HCT116 (cell line): ENCODE measurements at places on chromosomes 3 and 15. TPM values are rescaled to one million over a fixed set of nuclear protein-coding genes. Genes with fewer than 3 reads are reported as not detected.

- H3K36me3 ChIP-seq = no peaks in the 10 kb centered on the region
- no peak for DNase-seq
- no peaks in the 10 kb centered on the region for H3K27me3 ChIP-seq
Observed at GRCh38 chr15:58631319-58631718, 118.2 kb downstream of the ADAM10 start.

- H3K4me3 ChIP-seq = no peak overlapping the region
- no peaks in the 10 kb centered on the region for H3K4me1 ChIP-seq
- no peak for DNase-seq
- H3K36me3 ChIP-seq = no peaks in the 10 kb centered on the region
- H3K27ac ChIP-seq = no peak overlapping the region
Observed at GRCh38 chr3:61861410-61861809, 300.0 kb downstream of the PTPRG start.

GRCh38 chr15:58497046-58497785 lies 65.4 kb downstream of the LIPC start:
- H3K27me3 ChIP-seq = no peaks in the 10 kb centered on the region
- no peak overlapping the region for H3K4me3 ChIP-seq
- DNase-seq = no peak
- H3K4me1 ChIP-seq = no peaks in the 10 kb centered on the region

DNA sequence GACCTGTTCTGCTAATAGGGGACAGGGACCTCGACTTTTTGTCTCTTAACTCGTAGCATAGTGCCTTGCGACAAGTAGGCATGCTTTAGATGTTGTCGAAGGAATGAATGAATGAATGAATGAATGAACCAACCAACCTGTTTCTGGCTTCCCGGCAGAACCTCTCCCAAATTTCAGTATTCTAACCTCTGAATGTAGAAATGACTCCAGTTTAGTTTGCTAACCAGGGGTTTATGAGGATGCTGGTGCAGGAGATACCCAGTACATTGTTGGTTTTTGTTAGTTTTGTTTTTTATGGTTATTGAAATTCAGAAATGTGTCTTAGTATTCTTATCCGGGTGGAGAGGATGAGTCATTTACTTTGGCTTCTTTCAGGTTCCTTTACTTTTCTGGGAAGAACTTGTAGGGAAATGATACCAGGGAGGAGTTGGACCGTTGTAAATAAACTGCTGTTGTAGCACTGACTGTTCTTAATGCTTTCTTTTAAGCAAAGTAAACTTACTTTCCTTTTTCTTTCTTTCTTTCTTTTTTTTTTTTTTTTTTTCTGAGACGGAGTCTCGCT lies 29.6 kb upstream of the EHHADH start:
- peaks cover 21% of the 10 kb centered on the region for H3K4me1 ChIP-seq
- peak overlapping the region; percentile 85 for H3K4me3 ChIP-seq
- no peaks in the 10 kb centered on the region for H3K36me3 ChIP-seq
- no peaks in the 10 kb centered on the region for H3K27me3 ChIP-seq
- peak overlapping the region; percentile 44 for H3K27ac ChIP-seq

DNA sequence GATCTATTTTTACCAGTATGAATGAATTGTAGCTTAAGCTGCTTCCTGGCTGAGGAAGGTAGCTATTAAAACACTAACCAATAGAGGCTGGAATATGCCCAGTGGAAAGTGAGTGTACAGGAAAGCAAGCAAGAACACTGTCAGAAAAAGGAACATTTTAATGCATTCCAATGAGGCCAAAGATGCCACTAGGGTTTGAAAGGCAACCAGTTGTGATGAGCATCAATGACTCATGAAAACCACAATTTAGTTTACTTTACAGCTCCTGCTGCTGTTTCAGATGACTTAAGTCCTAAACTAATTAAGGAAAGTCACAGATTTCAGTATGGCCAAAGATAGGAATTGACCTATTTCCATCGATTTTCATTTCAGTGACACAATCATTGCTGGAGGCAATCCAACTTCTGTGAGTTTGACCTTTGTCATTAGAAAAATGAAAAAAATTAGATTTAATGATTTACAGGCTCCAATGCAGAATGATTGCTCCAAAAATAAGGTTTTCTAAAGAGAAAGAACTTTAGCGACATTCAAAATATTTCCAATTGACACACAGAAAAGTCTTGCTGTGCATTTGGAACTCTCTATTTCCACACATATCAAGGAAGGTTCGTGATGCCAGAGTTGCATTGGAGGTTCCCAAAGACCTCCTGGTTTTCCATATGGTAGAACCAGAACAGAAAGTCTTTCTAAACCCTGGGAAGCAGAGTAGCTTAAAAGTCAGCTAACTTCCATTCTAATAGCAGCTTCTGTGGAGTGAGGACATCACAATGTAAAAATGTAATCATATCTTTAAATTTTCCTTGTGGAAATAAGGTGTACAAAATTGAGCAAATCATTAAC lies 103.0 kb downstream of the SUCNR1 start:
- H3K4me1 ChIP-seq = peaks cover 53% of the 10 kb centered on the region
- peak; percentile 94 for DNase-seq
- no peak overlapping the region for H3K4me3 ChIP-seq
- 0 out of 2 replicates have a peak, but pooled peaks cover 5% of the 10 kb centered on the region for H3K36me3 ChIP-seq
- H3K27me3 ChIP-seq = no peaks in the 10 kb centered on the region
- peak overlapping the region; percentile 92 for H3K27ac ChIP-seq

- no peak for DNase-seq
- H3K27ac ChIP-seq = no peak overlapping the region
- H3K4me3 ChIP-seq = no peak overlapping the region
- no peaks in the 10 kb centered on the region for H3K36me3 ChIP-seq
Observed at GRCh38 chr3:13045904-13046568, 27.2 kb downstream of the IQSEC1 start.

DNA sequence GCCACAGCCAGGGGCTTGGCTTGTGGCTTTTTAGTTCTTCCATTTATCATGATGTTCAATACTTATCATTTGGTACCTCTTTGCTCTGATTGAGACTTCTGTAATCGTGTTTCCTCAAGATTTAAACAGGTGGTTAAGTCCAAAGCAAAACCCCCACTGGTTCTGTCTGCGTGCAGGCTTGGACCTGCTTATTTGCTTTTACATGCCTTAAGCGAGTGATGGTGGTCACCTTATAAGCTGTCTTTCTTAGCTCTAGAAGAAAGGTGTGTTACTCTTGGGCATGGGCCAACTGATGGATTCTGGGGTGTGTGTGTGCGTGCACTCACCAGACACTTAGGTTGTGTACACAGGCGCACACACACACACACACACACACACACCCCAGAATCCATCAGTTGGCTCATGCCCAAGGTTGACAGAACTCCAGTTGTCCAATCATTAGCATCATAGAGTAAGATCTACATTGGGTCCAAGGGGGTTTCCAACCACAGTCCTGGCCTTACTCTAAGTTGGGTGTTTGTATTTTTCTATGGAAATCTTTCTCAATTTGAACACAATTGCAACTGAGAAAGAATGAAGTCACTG lies 1.2 kb downstream of the MYZAP start:
- no peaks in the 10 kb centered on the region for H3K27me3 ChIP-seq
- no peaks in the 10 kb centered on the region for H3K36me3 ChIP-seq
- H3K27ac ChIP-seq = no peak overlapping the region
- no peak overlapping the region for H3K4me3 ChIP-seq

GRCh38 chr3:59135096-59135495 lies 85.3 kb upstream of the CFAP20DC start:
- no peaks in the 10 kb centered on the region for H3K27me3 ChIP-seq
- no peak overlapping the region for H3K4me3 ChIP-seq
- no peaks in the 10 kb centered on the region for H3K4me1 ChIP-seq
- no peak overlapping the region for H3K27ac ChIP-seq
- H3K36me3 ChIP-seq = no peaks in the 10 kb centered on the region

GRCh38 chr3:57382933-57383332 lies 90.4 kb upstream of the ASB14 start:
- H3K27ac ChIP-seq = no peak overlapping the region
- H3K4me3 ChIP-seq = no peak overlapping the region
- H3K27me3 ChIP-seq = no peaks in the 10 kb centered on the region
- H3K4me1 ChIP-seq = no peaks in the 10 kb centered on the region
- no peak for DNase-seq
- no peaks in the 10 kb centered on the region for H3K36me3 ChIP-seq

GRCh38 chr3:143288944-143289343 lies 169.4 kb downstream of the CHST2 start:
- DNase-seq = no peak
- H3K4me3 ChIP-seq = no peak overlapping the region
- peaks cover 4% of the 10 kb centered on the region; the same call in 1 of the 2 replicates for H3K4me1 ChIP-seq
- no peaks in the 10 kb centered on the region for H3K36me3 ChIP-seq

GRCh38 chr3:155948476-155948875 lies 78.0 kb downstream of the GMPS start:
- H3K27ac ChIP-seq = no peak overlapping the region
- no peaks in the 10 kb centered on the region for H3K36me3 ChIP-seq
- no peaks in the 10 kb centered on the region for H3K4me1 ChIP-seq

GRCh38 chr3:22582266-22582665 lies 620.9 kb upstream of the UBE2E2 start:
- H3K27me3 ChIP-seq = no peaks in the 10 kb centered on the region
- H3K4me3 ChIP-seq = no peak overlapping the region
- DNase-seq = no peak
- no peaks in the 10 kb centered on the region for H3K4me1 ChIP-seq
- no peak overlapping the region for H3K27ac ChIP-seq

DNA sequence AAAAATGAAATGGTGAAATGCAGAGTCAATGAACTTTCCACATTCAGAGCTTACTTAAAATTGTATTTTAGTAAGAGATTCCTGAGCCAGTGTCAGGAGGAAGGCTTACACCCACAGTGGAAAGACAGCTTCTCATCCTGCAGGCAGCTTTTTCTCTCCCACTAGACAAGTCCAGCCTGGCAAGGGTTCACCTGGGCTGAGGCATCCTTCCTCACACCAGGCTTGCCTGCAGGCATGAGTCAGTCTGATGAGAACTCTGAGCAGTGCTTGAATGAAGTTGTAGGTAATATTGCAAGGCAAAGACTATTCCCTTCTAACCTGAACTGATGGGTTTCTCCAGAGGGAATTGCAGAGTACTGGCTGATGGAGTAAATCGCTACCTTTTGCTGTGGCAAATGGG lies 3.1 kb downstream of the CCR4 start:
- no peaks in the 10 kb centered on the region for H3K36me3 ChIP-seq
- no peak overlapping the region for H3K4me3 ChIP-seq
- H3K27me3 ChIP-seq = no peaks in the 10 kb centered on the region
- H3K4me1 ChIP-seq = no peaks in the 10 kb centered on the region

GRCh38 chr3:134651347-134652041 lies 672 bp upstream of the KY start:
- H3K27me3 ChIP-seq = peaks cover 24% of the 10 kb centered on the region
- H3K36me3 ChIP-seq = no peaks in the 10 kb centered on the region
- no peaks in the 10 kb centered on the region for H3K4me1 ChIP-seq
- DNase-seq = no peak
- no peak overlapping the region for H3K4me3 ChIP-seq
- H3K27ac ChIP-seq = no peak overlapping the region

GRCh38 chr15:35293353-35294130 lies 208.4 kb upstream of the NANOGP8 start:
- peak; percentile 86 for DNase-seq
- no peaks in the 10 kb centered on the region; the same call in 1 of the 2 replicates for H3K36me3 ChIP-seq
- H3K27ac ChIP-seq = peak overlapping the region; percentile 30

- no peaks in the 10 kb centered on the region for H3K36me3 ChIP-seq
- DNase-seq = no peak
- no peaks in the 10 kb centered on the region for H3K27me3 ChIP-seq
- no peaks in the 10 kb centered on the region for H3K4me1 ChIP-seq
- H3K4me3 ChIP-seq = no peak overlapping the region
- H3K27ac ChIP-seq = no peak overlapping the region
Observed at GRCh38 chr3:41700155-41700554, 261.7 kb downstream of the ULK4 start.

GRCh38 chr3:25009665-25010064 lies 418.4 kb upstream of the RARB start:
- no peak overlapping the region for H3K27ac ChIP-seq
- 0 out of 2 replicates have a peak, but pooled peaks cover 9% of the 10 kb centered on the region for H3K27me3 ChIP-seq
- DNase-seq = no peak
- no peak overlapping the region for H3K4me3 ChIP-seq

DNA sequence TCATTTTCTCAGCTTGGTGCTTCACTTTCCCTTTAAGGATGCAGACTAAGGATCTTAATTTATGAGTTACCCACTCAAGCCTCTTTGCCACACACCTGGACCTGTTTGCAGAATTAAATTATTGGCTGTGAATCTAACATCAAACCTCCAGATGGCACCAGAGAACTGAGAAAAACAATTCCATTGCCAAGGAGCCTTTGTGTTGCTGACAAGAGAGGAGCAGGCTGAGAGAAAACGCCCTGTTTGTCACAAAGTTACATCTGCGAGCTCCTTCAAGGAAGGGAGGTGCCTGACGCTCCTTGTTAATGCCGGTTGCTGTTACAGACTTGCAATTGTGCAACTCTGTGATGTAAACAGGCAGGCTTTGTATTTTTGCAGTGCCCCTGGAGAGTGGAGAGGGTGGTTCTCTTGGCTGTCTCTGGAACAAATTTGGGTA lies 36.3 kb upstream of the TMC3 start:
- H3K4me1 ChIP-seq = no peaks in the 10 kb centered on the region
- peak; percentile 56 for DNase-seq
- no peaks in the 10 kb centered on the region for H3K36me3 ChIP-seq
- no peak overlapping the region for H3K27ac ChIP-seq
- peaks cover 15% of the 10 kb centered on the region for H3K27me3 ChIP-seq
- H3K4me3 ChIP-seq = no peak overlapping the region

- H3K36me3 ChIP-seq = no peaks in the 10 kb centered on the region
- H3K27ac ChIP-seq = peak overlapping the region; percentile 32; the same call in 1 of the 2 replicates
- peak overlapping the region; percentile 22 for H3K4me3 ChIP-seq
- DNase-seq = peak; percentile 84
Observed at GRCh38 chr15:81312790-81313543, 11.0 kb downstream of the STARD5 start.

- no peak for DNase-seq
- no peaks in the 10 kb centered on the region for H3K4me1 ChIP-seq
- H3K27ac ChIP-seq = no peak overlapping the region
- no peak overlapping the region for H3K4me3 ChIP-seq
- no peaks in the 10 kb centered on the region for H3K27me3 ChIP-seq
- no peaks in the 10 kb centered on the region for H3K36me3 ChIP-seq
Observed at GRCh38 chr15:32899126-32899596, 181.4 kb downstream of the GREM1 start.

- no peak overlapping the region for H3K27ac ChIP-seq
- peaks cover 2% of the 10 kb centered on the region; the same call in 1 of the 2 replicates for H3K36me3 ChIP-seq
- peaks cover 17% of the 10 kb centered on the region for H3K4me1 ChIP-seq
- no peak for DNase-seq
Observed at GRCh38 chr3:118806423-118806822, 228.2 kb downstream of the IGSF11 start.

GRCh38 chr15:82072926-82073537 lies 27.2 kb upstream of the MEX3B start:
- H3K27ac ChIP-seq = no peak overlapping the region
- no peaks in the 10 kb centered on the region for H3K4me1 ChIP-seq
- no peak overlapping the region for H3K4me3 ChIP-seq

CHAC1 gene
- 58.9 TPM for total RNA-seq

SMARCC1 gene
- 168 TPM for total RNA-seq

GOLGA8K gene
- 3.3 TPM for total RNA-seq

FSD2 gene
- not detected for total RNA-seq

SYNPR gene
- total RNA-seq = not detected

ZNF501 gene
- 0.12 TPM for total RNA-seq

LMAN1L gene
- 0.17 TPM for total RNA-seq

FETUB gene
- total RNA-seq = not detected
